ENCODE measurements at places on chromosomes 11 and 22. TPM values are rescaled to one million over a fixed set of nuclear protein-coding genes. Genes with fewer than 3 reads are reported as not detected.
A peak's percentile ranks its signal among the peaks of the same experiment; 100 is the strongest.

DNA sequence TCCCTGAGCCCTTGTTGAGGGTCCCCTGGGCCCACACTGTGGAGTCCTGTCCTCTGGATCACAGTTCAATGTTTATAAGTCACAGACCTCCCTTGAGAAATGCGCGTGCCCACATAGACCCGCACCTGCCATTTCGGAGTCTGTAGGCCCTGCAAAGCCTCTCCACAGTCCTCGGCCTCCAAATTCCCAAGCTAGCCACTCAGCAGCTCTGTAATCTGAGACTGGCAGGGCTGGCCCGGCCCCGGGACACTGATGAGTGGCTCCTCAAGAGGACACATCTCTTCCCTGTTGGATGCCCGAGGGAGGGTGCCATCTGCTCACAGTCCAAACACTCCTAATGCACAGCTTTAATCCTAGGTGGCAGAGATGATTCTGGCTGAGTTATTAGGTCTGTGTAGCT lies 39.1 kb downstream of the B3GAT1 start:
- peak; percentile 31 for DNase-seq

GRCh38 chr11:58770627-58771457 lies 39.1 kb upstream of the GLYAT start:
- DNase-seq, result no peak

DNA sequence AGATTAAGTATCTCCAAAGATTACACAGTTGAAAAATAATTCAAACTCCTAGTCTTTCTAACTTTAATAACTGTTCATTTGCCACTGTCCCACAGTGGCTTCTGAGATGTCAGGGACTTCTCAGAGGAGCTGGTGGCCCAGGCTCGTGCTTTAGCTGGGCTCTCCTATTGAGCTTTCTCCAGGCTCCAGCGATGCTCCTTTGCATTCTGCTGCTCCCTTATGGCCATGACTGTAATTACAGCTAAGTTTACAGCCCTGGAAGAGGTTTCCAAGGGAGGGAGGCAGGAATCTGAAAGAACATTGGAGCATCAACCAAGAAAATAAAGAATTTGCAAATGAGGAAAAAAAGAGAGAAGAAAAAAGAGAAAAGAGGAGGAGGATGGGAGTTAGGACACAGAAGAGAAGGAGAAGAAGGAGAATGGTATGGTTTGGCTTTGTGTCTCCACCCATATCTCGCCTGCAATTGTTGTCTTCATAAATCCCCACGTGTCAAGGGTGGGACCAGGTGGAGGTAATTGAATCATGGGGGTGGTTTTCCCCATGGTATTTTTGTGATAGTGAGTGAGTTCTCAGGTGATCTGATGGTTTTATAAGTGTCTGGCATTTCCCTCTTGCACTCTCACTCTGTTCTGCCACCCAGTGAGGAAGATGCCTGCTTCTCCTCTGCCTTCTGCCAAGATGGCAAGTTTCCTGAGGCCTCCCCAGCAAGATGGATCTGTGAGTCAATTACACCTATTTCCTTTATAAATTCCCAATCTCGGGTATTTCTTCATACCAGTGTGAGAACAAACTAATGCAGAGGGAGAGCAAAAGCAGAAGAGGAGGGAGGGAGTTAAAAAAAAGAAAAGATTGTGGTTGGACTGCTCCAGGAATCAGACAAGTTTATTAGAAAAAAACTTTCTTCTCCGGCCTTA lies 857.0 kb downstream of the KCNA4 start:
- DNase-seq, result no peak

DNA sequence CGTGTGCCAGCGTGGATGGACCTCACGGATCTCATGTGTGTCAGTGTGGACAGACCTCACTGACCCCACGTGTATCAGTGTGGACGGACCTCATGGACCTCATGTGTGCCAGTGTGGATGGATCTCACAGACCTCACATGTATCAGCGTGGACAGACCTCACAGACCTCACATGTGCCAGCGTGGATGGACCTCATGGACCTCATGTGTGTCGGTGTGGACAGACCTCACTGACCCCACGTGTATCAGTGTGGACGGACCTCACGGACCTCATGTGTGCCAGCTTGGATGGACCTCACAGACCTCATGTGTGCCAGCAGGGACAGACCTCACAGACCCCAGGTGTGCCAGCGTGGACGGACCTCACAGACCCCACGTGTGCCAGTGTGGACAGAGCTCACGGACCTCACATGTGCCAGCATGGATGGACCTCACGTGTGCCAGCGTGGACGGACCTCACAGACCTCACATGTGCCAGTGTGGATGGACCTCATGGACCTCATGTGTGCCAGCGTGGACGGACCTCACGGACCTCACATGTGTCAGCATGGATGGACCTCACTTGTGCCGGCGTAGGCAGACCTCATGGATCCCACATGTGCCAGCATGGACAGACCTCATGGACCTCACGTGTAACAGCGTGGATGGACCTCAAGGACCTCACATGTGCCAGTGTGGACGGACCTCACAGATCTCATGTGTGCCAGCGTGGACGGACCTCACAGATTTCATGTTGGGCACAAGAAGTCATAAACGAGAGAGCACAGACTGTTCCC lies 18.2 kb downstream of the TTLL8 start:
- no peak for DNase-seq

GRCh38 chr11:126948563-126948962 lies 52.0 kb downstream of the KIRREL3 start:
- no peak for DNase-seq

- DNase-seq, result no peak
Measured at GRCh38 chr11:66718320-66718971, 10.6 kb downstream of the SPTBN2 start.

Gene TH
- total RNA-seq, result not detected

DNA sequence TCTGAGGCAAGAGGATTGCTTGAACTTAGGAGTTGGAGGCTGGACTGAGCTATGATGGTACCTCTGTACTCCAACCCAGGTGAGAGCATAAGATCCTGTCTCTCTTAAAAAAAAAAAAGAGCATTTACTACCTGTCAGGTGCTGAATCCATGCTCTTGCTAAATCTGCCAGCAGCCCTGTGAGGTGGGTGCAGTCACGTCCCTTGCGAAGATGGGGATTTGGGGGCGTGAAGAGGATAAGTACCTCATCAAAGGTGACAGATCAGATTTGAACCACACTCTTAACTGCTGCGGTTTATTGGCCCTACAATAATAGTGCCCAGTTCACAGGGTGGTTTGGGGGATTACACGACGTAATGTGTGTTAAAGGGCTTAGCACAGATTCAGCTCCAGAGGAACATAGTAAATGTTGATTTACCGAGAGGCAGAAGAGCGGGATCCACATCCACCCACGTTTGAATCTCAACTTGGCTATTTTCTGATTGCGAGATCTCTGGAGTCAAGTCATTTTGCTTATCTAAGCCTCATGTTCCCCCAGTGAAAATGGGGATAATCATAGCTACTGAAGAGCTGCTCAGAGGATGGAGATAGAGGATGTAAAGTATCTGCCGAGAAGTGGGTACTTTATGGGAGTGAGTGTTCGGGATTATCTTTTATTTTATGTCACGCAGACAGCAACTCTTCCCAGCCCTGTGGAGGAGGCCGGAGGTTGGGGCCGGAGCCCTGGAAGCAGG lies 28.1 kb upstream of the LRRC10B start:
- no peak for DNase-seq

- no peak for DNase-seq
Measured at GRCh38 chr11:7591107-7591894, 77.5 kb downstream of the PPFIBP2 start.

GRCh38 chr22:49051491-49052022 lies 776.1 kb downstream of the BRD1 start:
- DNase-seq, result no peak

Gene NXPE1
- not detected for total RNA-seq

DNA sequence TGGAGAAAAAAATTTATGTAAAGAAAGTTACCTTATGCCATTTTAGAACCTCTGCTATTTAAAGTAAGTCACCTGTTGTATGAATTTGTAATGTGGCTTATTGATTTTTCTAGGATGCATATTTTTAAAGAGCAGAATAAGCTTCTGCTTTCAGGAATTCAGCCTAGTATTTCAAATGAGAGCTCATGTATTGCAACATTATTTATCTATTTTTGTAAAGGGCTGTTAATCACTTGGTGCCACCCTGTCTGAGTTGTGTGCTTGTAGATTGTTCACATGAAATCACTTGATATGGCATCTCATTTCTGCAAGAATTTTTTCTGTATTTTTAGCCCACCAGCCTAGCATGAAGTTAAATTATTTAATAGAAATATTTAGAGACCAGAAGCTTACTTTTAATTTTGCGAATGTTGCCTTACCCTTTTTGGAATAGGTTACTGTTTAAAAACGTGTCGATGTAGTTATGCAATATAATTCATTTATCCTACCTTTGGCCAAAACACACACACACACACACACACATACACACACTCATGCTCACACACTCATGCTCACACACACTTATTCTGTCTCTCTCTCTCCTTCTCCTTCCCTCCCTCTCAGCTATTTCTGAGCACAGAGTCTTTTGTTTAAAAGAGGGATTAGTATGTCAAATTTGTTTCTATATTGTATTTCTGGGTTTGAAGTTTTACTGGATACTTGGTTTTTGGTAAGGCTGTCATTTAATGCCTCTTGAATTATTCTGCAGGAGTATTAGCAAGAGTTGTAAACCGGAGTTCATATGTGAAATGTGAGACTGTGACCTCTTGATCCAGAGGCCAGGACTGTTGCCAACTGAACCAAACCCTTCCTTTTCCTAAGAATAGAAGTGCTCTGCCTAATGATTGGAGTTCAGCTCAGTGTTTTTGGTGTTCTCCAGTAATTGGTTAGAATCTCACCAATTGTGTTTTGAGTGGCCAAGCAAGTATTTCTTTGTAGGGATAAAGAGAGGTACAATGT lies 34.4 kb downstream of the YAP1 start:
- no peak for DNase-seq

Gene OR8H1
- total RNA-seq, result not detected

Gene ZNF214
- 17.9 TPM for total RNA-seq

DNA sequence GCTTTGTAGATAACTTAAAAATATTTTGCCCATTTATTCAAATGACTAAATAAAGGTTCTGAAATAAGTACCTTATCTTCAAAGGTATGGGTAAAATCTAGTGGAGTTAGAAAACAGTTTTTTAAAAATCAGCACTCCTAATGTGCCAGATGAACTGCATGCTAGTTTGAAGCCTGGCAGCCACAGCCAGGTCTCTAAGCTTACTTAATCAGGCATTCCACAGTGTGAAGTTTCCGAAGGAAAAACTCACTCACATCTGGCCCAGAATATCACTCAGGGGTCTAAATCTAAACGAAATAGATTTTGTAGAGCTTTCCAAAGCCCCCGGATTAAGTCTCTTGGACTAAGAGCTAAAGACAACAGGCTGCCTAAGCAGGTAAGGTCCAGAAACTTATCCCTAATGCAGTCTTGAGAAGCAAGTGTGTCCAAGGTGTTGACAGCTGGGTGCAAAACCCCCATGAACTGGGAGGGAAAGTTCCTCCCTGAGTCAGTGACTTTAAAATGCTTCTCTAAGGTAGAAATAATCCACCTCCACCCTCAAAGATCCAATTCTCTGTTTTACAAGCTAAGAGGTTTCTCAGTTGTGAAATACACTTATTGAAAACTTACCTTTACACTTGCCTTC lies 157.6 kb downstream of the FCHSD2 start:
- no peak for DNase-seq

Gene UBQLNL
- not detected for total RNA-seq

GRCh38 chr22:36580846-36581245 lies 51.9 kb upstream of the EIF3D start:
- DNase-seq, result no peak

GRCh38 chr22:29166180-29166579 lies 39.5 kb upstream of the EMID1 start:
- no peak for DNase-seq

Gene MS4A1
- total RNA-seq, result not detected

DNA sequence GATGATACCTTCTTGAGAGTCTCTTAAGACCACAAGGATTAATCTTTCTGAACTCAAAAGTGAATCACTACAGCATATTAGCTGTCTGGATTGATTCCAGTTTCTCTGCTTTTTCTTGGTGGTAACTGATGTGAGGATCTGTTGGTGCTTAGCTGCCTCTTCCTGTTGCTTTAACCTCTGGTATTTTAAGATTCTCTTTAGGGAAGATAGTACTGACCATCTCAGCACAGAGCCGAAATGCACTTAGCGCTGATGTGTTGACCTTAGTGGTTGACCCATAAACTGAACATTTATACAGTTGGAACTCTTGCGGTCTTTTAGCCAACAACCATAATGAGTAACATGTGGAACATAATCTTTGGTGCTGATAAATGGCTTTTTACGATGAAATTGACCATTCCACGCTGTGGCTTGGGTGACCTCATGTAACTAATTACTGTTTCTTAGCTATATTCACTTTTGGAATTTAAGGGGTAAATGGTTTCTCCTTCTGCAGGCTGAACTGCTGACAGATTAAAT lies 33.7 kb downstream of the APLP2 start:
- no peak for DNase-seq

DNA sequence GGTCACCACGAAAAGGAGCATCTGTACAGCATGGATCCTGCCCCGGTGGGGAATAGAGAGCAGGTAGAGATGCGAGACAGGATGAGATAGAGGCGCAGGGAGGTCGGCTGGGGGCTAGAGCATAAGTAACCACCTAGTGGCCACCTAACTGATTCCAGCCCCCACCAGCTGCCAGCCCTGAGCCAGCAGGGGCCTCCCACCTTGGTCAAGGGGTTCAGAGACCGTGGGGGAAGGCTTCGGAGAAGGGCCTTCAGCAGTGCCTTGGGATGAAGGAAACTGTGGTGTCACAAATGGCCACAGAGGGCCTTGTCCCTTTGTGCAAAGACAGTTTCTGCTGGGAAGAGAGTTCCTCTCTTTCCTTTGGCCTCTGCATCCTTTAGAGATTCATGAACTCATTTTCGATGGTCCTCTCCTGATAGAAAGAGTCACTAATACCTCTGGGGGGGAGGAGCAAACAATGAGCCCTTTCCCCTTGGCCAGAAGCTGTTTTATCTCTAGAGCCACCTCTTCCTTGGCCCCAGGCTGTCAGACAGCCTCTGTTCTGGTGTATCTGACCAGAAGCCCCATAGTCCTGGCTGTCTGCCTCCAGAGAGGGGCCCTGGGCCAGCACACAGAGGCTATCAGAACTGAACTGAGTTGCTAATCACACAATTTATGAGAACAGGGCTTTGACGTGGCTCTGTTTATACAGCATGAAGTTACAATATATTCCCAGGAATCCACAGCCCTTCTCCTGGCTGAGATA lies 146.0 kb downstream of the PARVA start:
- DNase-seq, result no peak

DNA sequence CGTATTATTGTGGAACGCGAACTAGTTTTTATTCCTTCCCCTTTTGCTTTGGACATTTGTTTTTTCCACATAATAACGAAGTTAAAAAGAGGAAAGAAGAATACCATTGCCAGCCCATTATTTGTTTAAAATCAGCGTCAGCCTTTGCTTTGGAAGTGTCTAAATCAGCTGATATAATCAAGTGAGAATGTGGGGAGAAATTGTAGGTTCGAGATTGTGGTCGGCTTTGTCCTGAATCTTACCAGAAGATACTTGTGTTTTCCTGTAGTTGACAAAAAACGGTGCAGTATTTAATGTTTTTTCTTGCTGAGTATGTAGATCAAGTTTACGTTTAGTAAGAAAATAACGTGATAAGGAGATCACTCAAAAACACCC lies 935 bp downstream of the ZNF143 start:
- DNase-seq, result no peak
